KG1 (cell line): ENCODE measurements at places on chromosomes 5 and 9.

DNA sequence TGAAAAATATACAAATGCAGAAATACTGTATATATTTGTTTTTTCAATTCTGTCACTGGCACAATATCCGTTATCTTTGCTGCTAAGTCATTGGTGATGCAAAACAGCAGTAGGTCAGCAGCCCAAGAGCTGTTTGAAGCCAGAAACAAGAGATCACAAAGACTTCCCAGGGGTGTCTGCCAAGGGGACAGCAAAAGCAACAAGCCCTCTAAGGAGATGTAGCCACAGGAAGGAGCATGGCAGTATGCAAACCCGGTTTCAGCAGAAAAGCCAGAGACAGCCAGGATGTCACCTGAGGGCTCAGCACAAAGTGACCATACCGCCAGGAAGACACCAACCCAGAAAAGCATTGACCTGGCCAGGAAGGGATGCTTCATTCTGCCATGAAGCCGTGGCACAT is 241.5 kb downstream of the ARRDC3 start:
- DNase-seq = no peak

DNA sequence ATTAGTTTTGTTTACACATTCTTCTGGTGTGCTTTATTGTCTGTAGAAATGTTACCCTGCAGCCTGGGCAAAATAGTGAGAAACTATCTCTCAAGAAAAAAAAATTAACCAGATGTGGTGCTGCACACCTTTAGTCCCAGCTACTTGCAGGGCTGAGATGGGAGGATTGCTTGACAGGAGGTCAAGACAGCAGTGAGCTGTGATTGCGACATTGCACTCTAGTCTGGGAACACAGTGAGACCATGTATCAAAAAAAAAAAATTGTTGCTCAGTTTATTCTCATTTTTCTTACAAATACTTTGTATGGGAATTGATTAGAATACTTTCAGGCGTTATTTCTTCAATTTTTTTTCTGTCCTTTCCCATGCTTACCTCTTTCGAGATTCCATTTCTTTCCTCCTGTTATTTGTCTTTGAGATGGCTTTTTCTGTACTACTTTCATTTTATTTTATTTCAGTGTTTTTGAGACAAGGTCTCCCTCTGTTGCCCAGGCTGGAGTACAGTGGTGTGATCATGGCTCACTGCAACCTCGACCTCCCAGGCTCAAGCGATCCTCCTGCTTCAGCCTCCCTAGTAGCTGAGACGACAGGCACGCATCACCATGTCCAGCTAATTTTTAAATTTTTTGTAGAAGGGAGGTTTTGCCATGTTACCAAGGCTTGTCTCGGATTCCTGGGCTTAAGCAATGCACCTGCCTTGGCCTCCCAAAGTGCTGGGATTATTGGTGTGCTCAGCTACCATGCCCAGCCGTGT is 24.9 kb downstream of the TENT2 start:
- no peak for DNase-seq

DNA sequence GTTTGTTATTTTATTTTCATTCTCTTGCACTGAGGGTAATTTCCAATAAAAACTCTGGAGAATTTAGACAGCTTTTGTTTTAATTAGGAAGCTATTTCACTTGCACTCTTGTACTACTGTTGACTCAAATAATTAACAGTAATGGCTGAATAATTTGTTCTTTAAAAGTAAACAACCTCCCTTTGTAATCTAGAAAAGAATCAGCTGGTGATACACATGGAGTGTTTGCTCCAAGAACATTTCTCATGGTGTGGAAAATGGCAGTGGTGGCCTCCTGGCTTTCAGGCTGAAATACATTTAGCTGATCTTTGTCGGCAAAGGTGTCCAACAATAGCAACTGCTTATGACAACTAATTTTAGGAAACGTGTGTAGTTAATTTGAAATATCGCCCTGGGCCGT is 129.4 kb downstream of the C9orf152 start:
- no peak for DNase-seq

DNA sequence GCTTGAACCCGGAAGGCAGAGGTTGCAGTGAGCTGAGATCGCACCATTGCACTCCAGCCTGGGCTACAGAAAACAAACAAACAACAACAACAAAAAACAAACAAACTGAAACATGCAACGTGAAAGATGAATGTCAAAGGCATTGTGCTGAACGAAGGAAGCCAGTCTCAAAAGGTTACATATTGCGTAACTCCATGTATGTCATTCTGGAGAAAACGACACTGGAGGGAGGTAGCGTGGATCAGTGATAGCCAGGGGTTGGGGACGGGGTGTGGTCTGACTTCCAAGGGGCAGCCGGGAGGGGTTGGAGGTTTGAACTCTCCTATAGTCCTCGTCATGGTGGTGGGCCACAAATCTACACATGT is 12.1 kb upstream of the WDR5 start:
- no peak for DNase-seq
